T-helper 2 cell (primary cell): ENCODE measurements at places on chromosomes 2 and 18.

- DNase-seq, result no peak
Measured at GRCh38 chr18:74050807-74051206, 96.8 kb downstream of the FBXO15 start.

DNA sequence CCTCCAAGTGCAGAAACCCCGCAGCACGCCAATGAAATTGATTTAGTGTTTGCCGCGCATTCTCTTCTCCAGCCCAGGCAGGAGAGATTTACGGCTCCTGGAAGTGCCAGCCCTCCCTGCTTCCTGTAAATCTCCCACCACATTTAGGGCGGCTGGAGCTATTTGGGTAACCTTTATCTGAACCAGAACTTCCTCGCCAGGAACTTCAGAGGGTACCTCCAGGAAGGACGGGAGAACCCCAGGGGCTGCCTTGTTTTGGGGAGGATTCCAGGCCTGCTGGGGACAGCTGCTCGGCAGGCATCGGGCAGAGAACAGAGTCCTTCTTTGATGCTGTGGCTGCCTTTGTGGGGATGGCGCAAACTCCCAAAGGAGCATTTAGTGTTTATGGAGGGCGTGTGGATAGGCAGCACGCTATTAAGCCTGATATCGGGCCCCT lies 122.0 kb upstream of the MYCN start:
- no peak for DNase-seq

DNA sequence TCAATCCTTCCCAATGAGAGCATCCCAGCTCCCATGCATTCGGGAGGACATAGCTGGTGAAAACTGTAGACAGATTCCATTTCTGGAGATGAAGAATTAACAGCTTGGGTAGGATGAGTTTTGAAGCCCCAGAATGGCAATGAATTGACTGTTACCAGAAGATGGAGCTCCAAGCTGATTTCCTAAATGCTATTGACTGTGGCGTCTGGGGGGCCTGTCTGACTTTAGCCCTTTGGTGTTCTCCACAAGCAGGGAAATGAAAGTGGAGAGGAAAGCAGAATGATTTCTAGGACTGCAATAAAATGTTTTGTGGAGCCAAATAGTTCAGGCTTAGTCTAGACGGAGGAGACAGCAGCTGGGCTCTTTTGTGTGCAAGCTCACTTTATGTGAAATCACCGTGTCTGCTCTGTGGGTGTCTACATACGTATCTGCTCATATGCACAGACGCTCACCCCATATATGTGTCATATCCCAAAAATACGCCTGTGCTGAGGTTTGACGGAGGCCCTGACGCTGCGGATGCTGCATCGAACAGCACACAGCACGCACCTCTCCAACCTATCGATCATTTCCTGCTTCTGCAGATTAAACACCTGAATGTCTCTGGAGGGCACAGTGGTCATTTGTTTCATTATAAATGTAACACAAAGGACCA lies 166.4 kb upstream of the PXDN start:
- no peak for DNase-seq

- DNase-seq, result no peak
Measured at GRCh38 chr2:152694161-152694661, 23.1 kb downstream of the PRPF40A start.

DNA sequence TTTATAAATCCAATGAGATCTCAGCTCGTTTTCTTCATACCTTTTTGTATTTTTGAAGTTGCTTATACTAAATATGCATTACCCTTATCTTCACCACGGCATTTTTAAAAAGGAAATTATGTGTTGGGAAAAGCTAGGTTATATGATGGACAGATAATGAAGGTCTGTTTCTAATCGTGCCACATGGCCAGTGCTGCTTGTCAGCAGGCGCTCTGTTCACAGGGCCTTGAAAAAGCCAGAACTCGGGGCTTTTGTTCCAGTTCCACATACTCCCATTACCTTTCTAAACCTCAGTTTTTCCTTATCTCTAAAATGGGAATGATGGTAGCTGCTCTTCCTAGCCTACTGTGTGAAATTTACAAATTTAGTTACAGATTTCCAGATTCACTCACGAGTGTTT lies 42.0 kb downstream of the EPAS1 start:
- no peak for DNase-seq

- DNase-seq, result no peak
Measured at GRCh38 chr18:43236921-43237320, 40.4 kb downstream of the SYT4 start.

- DNase-seq, result no peak
Measured at GRCh38 chr2:71685941-71686611, 232.7 kb downstream of the DYSF start.

DNA sequence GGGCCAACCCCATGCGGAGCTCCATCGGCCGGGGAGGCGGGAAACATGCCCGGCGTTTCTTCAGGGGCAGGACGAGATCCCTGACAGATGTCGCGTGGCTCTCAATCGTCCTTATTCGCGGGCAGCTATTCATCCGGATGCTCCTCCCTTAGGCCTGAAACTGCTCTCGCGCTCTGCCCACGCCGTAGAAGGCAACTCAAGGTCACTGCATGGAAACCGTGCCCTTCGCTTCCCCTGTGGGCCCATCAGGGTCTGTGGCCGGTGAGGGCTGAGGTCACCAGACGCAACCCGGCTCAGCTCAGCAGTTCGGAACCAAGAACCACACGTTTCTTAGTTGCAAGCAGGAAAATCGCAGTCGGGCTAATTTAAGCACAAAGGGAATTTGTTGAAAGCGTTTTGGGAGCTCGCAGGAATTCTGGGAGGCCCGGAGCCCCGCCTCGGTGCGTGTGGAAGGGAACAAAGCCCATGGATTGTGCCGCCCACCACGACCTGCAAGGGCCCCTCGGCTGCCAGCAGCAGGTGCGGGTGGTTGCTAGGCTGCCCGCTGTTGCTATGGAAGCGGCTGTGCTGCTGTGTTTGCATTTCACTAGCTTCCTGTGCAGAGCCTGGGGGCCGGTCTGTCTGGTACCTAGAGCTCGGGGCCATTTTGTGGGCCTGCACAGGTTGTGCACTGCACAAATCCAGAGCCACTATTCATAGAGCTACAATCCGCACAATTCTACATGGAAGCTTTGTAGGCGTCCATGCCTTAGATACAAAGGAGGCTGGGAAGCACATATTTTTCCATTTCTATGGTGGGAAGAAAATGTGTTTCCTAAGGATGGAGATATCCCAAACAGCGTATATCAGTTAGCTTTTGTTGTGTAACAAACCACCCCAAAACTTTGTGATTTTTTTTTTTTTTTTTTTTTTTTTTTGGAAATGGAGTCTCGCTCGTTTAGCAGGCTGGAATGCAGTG lies 6.0 kb upstream of the ALLC start:
- peak; percentile 83 for DNase-seq

GRCh38 chr2:41900101-41900577 lies 147.7 kb upstream of the PKDCC start:
- DNase-seq, result no peak

DNA sequence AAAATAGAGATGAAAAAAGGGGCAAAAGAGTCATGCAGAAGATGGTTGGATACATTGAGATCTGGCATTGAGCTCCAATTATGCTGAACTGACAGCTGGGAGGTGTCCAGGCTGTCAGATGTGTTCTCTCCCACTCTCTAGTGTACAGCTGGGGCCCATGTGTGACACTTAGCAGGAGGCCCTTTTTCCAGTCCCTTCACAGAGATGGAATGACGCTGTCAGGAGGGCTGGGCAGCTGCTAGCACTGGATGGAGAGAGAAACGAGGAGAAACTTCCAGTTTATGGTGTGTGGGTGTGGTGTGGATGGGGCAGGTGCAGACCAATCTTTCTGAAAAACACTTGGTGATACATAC lies 437.7 kb upstream of the HS6ST1 start:
- DNase-seq, result no peak

GRCh38 chr2:38432820-38433606 lies 55.9 kb upstream of the ATL2 start:
- DNase-seq, result no peak

DNA sequence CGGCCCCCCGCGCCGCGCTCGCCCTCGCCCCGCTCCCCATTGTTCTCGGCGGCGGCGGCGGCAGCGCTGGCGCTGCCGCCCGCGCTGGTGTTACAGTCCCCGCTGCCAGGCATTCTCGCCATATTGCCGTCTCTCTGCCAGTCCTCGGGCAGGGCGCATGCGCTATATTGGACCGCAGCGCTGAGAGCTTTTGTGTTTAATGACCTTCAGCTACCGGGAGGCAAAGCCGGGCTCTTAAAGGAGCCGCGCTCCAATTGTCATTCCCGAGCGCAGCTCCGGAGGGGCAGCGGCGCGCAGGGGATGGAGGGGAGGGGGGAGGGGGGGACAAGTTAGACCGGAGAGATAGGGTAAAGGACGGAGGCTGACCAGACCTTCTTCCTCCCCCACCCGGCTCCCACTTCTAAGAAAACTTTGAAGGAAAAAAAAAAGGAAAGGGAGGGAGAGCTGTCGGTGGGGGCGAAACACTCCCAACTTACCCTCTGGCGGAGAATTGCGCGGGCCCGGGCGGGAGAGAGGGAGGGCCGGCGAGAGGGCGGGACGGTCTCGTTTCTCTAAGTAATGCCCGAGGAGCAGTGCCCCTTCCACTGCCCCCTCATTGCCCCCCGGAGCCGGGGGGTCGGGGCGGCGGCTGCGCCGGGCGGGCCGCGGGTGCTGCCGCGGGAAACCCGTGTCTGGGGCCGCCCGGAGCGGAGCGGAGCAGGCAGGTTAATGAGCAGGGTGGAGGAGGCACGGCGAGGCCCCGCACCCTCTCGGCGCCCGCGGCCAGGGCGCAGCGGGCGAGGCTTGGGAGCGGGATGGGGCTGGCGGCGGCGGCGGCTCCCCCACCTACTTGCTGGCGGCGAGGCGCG lies at the start of gene KCTD1:
Gene KCTD1, minus strand, starts transcription at position 139 of the 848 bp plus-strand sequence. Its CDS starts 17 bp downstream, at position 122.
- peak; percentile 38 for DNase-seq

- DNase-seq, result no peak
Measured at GRCh38 chr2:241198381-241199279, 10.2 kb downstream of the ANO7 start.

DNA sequence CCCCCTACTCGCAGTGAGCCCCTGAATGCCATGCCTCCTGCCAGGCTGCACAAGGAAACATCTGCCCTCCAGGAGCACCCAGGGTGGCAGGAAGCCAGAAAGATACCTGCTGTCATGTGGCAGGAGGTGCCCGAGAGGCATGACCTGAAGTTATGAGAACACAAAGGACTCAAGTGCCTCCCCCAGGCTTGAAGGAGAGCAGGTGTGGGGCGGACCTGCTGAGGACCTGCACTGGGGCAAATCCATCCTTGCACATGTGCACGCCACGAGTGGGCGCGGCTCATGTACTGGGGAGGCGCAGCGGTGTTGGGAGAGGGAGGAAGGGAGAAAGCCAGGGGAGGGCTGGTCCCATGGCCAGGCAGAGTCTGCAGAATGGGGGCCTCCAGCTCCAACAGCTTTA lies 26.9 kb downstream of the SDC1 start:
- DNase-seq, result no peak

GRCh38 chr2:34892766-34893165 lies 1293.7 kb upstream of the FAM98A start:
- DNase-seq, result no peak

- DNase-seq, result no peak
Measured at GRCh38 chr18:75203416-75204268, 5.3 kb downstream of the PTGR3 start.

GRCh38 chr18:6781796-6782195 lies 52.3 kb downstream of the ARHGAP28 start:
- no peak for DNase-seq

DNA sequence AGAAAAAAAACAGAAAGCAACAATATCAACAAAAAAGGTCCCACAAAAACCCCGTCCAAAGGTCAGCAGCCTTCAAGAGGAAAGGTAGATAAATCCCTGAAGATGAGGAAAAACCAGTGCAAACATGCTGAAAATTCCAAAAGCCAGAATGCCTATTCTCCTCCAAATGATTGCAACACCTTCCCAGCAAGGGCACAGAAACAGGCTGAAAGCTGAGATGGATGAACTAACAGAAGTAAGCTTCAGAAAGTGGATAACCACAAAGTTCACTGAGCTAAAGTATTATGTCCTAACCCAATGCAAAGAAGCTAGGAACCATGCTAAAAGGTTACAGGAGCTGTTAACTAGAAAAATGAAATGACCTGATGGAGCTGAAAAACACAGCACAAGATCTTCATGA lies 226.4 kb upstream of the DSEL start:
- DNase-seq, result no peak

- no peak for DNase-seq
Measured at GRCh38 chr2:37947306-37947705, 22.2 kb downstream of the RMDN2 start.

DNA sequence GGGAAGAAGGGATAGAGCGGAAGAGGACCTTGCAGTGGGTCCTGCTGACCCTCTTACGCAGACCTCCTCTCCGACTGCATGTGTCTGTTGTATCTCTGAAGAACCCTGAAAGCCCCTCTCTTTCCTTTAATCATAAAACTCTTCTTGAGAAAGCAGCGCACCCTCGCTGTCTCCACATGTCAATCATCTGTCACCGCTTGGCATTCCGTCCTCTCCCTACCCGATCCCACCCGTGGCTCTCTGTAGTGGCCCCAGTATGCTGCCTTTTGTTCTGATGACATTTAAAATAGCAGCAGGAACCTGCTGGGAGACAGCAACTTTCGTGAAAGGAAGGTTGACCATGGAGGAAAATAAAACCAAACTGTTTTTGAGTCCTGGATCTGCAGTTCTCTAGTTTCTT lies 582.9 kb upstream of the SALL3 start:
- DNase-seq, result no peak

GRCh38 chr2:202588647-202589581 lies 45.9 kb upstream of the FAM117B start:
- no peak for DNase-seq

DNA sequence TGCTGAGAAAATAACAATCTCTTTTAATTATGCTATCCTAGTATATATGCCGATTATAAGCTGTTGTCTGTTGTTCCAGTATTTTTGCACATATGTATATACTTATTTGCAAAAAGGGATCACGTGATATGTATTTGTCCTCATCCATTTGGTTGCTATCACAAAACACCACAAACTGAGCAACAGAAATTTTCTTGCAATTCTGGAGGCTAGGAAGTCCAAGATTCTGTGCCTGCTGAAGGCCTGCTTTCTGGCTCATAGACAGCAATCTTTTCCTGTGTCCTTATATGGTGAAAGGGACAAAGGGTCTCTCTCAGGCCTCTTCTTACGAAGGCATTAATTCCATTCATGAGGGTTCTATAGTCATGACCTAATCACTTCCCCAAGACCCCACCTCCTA lies 186.5 kb downstream of the LPIN1 start:
- DNase-seq, result no peak

- peak; percentile 49 for DNase-seq
Measured at GRCh38 chr2:98715812-98716451, 15.0 kb downstream of the MGAT4A start.

GRCh38 chr2:218998414-218999002 lies 5.3 kb upstream of the CRYBA2 start:
- DNase-seq, result no peak

DNA sequence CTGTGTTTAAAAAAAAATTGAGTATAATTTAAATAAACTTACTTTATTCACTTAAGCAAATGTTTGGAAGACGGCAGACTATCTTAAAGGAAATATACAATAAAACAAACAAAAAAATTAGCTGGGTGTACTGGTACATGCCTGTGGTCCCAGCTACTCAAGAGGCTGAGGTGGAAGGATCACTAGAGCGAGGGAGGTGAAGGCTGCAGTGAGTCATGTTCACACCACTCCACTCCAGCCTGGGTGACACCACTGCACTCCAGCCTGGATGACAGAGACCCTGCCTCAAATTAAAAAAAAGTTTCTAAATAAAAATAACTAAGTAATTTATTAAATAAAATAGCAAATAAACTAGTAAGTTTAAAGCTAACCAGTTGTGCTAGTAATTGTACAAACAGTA lies 7.5 kb downstream of the PUM2 start:
- DNase-seq, result no peak
